ENCODE measurements at places on chromosomes 16 and 17.

- no peak for DNase-seq
Observed at GRCh38 chr16:53773150-53773846, 69.3 kb downstream of the FTO start.

GRCh38 chr17:73132085-73132492 lies 32.7 kb upstream of the SSTR2 start:
- DNase-seq: no peak

- peak; percentile 12 for DNase-seq
Observed at GRCh38 chr16:3513892-3514583, 13.2 kb downstream of the CLUAP1 start.

- no peak for DNase-seq
Observed at GRCh38 chr17:46046957-46047356, 47.9 kb downstream of the STH start.

DNA sequence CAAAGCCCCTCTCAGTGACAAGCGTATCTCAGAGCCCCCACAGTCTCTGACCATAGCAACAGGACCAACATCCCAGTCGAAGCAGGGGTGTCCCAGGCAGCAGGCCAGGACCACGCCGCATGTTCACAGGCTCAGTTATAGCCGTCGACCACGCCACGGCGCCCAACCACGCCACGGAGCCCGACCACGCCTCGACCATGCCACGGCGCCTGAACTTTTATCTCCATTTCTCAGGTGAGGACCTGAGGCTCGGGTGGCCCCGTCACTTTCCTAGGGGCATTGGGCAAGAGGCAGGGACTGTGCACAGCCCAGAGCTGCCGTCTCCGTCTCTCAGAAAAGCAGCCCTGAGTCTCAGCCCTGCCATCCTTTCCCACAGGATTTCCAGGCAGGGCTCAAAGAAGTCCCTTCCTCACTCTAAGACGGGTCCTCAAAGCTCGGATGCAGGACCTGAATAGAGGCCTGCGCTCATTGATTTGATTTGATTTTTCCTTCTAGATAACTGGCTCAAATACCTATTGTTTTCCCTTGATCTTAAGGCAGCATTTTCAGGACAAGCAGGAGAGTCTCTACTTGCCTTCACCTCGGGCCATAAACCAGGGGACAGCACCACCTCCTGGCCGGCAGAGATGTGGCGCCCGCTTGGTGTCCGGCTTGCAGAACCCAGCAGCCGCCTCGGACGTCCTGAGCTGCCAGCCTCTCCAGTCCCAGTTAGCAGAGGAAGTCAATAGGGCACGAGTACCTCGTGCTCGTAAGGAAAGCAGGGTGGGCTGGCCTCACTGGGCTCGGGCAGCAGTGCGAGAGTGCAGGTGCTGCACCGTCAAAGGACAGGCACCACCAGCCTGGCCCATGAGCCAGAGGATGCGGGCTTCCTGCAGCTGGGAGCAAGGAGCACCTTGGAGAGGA lies 38.8 kb downstream of the C16orf95 start:
- peak; percentile 89 for DNase-seq

DNA sequence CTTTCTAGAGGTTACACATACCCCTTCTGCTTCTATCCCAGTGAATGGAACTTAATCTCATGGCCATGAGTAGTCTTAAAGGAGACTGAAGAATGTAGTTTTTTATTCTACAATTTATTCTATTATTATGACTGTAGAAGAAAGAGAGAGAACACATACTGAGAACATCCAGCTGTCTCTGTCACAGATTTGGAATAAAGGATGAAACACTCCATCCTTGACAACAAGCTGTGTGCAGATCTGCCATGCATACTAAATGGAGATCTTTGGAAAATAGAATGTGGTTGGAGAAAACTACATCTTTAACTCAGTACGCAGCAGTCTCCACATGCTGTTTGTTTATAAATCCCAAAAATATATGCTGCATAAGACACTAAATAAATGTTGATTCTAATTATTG lies 54.1 kb upstream of the NUDT7 start:
- no peak for DNase-seq

- DNase-seq: no peak
Observed at GRCh38 chr17:81440511-81441244, 45.4 kb downstream of the BAHCC1 start.

- no peak for DNase-seq
Observed at GRCh38 chr16:63653044-63653839, 1468.6 kb downstream of the CDH11 start.

DNA sequence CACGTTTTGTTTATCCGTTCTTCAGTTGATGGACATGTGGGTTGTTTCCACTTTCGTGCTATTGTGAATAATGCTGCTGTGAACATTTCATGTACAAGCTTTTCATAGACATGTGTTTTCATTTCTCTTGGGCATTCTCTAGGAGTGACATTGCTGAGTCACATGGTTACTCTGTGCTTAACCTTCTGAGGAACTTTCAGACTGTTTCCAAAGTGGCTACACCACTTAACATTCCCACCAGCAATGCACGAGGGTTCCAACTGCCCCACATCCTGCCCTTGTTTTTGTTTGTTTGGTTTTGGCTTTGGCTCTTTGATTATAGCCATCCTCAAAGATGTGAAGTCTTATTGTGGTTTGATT lies 14.2 kb upstream of the PEMT start:
- DNase-seq: no peak

GRCh38 chr16:763369-764183 lies 3.0 kb downstream of the MSLN start:
- DNase-seq: no peak

DNA sequence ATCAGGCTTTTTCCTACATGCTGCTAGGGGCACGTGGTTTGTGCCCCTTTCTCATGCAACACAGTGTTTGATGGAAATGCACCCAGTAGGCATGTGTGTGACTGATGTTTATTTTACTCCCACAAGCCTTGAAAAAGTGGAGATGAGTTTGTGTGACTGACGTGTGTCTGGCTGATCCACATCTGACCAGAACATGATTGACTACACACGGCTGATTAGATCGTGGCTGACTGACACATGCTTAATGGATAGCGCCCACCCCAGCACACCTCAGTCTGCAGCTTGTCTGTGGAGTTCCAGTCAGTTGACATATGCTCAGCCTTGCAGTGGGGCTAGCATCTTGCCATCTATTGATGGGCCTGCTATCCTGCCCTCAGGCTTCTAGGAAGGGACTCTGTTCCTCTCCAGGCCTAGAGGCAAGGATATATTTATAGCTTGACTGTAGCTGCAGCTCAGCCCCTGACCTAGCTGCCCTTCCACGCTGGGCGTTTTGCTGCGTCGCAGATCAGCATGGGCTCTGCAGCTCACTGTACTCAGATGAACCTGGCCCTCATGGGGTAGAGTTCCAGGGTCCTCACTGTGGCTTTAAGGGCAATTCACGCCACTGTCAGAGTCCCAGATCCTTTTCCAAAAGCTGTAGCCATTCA lies 112.3 kb downstream of the HS3ST2 start:
- no peak for DNase-seq

DNA sequence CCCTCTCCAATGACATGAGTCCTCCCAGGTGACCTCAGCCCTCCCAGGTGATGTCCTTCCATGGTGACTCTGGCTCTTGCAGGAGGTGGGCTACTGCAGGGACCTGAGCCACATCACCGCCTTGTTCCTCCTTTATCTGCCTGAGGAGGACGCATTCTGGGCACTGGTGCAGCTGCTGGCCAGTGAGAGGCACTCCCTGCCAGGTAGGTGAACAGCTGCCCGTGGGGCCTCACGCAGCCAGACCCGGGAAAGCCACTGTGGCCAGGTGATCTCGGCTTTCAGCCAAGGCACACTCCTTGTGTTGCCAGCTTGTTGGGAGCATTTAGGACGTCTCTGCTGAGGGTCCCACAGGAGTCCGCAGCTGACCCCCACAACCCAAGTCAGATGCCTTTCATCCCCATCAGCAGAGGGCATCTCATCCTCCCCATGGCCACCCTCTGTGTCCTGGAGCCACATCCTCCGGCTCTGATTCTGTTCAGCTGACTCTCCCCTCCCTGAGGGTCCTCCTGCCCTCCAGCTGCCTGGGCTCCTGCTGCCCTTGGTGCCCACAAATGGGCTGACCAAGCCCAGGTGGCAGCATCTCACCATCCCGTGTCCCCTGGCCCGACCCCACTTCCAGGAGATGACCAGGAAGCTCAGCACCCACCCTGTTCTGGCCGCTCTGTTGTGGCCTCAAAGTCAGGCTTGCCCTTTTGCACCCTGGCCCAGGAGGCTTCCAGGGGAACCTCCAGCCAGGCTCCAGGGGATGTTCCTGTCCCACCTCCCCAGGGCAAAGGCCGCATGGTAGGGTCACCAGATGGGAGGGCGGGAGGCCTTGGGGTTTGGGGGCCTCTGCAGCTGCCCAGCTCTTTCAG lies 20.1 kb downstream of the USP6 start:
- DNase-seq: peak; percentile 48

DNA sequence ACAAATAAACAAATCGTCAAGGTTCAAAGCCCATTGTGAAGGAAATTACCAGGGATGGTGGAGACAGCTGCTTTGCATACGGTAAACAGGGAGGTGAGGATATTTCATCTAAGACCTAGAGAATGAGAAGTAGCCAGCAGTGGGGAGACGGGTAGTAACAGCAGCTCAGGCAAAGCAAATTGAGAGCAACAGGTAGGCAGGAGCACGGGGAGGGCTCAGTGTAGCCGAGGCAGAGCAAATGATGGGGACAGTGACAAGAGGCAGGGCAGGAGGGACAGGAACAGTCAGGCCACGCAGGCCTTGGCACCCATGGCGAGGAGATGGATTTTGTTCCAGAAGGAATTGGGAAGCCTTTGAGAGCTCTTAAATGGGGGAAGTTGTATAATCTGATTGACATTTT lies 29.0 kb upstream of the SBK1 start:
- DNase-seq: no peak

DNA sequence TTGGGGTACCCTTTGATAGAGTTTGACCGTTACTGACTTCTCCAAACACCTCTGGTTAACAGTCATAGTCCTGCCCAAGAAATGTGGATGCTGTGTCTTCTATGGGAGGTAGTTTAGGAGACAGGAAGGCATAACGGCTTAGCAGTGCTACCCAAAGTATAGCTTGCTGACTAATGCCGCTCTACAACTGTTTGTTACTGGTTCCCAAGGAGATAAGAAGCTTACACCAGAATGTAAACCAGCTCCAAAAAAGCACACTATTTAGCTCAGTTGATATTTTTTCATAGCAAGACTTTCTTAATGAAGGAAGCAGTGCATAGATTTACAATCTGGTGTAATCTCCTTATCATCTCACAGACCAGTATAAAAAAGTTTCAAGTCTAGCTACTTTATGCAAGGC lies 95.7 kb downstream of the HS3ST3B1 start:
- DNase-seq: no peak

DNA sequence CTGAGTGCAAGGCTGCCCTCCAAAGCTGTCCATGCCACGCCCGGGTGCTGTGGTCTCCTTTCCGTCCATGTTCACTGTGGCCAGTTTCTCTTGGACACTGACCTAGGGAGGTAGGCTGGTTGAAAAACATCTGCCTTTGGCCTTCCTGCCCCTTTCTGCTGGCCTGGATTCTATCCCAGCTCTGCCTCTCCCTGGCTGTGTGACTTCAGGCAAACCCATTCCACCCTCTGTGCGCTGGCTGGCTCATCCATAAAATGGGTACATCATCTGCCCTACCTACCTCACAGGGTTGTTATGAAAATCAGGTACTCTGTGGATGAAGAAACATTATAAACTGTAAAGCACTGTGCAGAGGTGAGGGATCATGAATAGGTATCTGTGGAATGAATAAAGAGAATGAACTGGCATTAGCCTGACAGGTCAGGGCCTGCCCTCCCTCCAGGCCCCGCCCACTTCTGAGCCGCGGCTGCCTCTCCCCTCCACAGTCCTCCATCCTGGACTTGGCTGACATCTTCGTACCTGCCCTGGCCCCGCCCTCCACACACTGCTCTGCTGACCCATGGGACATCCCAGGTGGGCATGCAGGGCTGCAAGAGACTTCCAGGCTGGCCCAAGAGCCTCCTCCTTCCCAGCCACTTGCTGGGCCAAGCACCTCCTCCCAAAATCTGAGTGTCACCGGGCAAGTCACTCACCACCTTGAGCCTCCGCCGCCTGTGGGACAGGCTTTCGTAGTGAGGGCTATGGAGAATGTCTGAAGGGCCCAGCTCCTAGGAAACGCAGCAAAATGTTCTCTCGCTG lies 7.0 kb upstream of the SPATA20 start:
- no peak for DNase-seq

DNA sequence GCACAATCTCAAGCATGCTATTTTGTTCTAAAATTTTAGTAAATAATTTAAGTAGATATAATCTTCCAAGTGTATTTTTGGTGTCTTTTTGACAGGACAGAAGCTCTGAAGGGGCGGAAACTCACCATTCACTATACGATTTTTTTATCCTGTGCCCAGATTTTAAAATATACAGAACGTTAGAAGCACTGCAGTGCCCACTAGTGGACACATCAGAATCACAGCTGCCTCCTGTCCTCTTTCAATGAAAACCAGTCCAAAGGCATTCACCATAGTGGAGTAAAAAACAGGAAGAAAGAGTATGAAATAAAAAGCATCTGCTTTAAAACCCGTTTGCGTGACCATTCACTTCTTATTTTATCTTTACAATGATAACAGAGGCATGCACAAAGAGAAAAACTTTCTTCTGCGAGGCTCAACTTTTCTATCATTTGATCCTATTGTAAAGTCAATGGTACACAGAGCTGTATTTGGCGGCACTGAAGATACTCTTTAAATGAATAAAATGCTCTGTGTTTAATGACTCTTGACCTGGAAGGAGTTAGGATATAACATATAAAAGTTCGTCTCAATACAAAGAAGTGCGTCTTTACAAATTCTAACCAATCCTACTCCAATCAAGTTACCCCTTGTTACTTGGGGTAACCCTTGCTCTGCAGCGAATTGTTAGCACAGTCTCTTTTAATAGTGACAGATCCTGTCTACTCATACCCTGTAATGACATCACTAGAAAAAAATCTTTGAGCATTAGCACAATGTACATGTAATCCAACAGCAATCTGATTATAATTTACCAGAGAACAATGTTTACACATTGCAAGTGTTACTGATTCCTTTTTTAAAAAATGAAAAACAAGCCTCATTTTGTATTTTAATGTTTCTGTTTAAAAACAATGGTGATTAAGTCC lies 339.8 kb upstream of the PSMD7 start:
- peak; percentile 73 for DNase-seq
